ENCODE measurements at places on chromosomes 2 and 18. TPM values are rescaled to one million over a fixed set of nuclear protein-coding genes. Genes with fewer than 3 reads are reported as not detected.
A peak's percentile ranks its signal among the peaks of the same experiment; 100 is the strongest.

- no peak for DNase-seq
Observed at GRCh38 chr2:12803607-12804006, 86.9 kb downstream of the TRIB2 start.

DNA sequence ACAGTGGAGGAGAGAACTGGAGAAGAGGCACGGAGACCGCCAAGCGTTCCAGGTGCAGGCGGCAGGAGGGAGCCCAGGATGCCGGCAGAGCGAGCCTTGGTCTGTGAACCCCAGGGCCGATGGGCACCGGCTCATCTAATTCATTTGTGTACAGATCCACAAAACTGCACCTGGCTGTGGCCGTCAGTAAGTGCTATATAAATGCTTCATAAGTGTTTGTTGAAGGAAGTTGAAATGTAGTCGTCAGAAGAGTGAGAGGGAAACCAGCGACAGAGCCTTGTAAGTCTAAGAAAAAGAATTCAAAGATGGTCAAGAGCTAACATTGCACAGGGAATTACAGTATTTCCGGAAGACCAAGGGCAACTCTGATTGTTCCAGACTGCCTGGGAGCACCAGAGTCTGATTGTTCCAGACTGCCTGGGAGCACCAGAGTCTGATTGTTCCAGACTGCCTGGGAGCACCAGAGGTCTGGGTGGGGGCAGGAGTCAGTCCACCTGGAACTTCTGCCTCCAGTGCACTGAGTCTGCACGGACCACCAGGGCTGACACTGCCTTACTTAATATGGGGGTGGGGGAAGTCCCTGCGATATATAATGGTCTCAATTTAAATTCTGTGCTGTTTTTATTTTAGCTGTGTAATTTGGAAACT lies 112.3 kb downstream of the BCL2 start:
- DNase-seq, result no peak

GRCh38 chr2:187783446-187783845 lies 229.2 kb upstream of the TFPI start:
- no peak for DNase-seq

DNA sequence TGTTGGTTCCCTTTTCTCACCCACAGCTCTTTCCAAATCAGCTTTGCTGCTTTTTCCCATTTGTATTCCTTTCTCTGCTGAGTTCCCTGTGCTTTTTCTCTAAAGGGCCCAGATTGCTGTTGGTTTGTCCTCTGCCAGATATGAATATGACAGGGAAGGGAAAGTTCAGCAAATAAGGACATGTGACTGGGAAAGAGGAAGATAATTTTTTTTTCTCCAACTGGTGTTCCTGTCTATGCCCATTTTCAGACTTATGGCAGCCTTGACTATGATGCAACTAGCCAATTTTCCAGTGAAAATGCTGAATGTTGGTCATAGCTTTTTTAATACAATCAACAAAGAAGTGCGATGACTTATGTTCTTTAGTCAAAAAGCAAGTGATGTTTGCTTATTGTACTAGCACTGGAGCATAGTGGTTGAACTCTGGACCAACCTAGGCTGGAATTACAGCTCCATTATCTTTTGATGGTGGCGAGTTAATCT lies 7.7 kb downstream of the MDH1 start:
- DNase-seq, result no peak

GRCh38 chr2:195027947-195028346 lies 629.1 kb upstream of the SLC39A10 start:
- no peak for DNase-seq

GRCh38 chr2:234483568-234484251 lies 13.2 kb downstream of the ARL4C start:
- peak; percentile 96 for DNase-seq

GRCh38 chr2:45397292-45397691 lies 213.8 kb downstream of the SRBD1 start:
- no peak for DNase-seq

DNA sequence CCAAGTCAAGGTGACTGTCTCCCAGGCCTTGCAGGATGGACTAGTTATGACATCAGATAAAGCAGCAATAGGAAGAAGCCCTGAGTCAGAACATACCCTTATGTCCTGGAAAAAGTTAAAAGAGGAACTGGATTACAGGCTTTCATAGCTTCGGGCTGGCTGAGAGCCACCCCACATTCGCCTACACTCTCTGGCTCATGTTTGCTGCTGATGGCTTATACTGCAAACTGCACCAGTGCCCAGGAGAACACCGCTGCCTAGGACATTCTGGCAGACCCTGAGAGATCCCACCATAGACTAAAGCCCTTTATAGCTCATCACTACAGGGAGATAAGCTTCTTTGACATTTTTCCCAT lies 20.3 kb downstream of the SLC8A1 start:
- DNase-seq, result no peak

DNA sequence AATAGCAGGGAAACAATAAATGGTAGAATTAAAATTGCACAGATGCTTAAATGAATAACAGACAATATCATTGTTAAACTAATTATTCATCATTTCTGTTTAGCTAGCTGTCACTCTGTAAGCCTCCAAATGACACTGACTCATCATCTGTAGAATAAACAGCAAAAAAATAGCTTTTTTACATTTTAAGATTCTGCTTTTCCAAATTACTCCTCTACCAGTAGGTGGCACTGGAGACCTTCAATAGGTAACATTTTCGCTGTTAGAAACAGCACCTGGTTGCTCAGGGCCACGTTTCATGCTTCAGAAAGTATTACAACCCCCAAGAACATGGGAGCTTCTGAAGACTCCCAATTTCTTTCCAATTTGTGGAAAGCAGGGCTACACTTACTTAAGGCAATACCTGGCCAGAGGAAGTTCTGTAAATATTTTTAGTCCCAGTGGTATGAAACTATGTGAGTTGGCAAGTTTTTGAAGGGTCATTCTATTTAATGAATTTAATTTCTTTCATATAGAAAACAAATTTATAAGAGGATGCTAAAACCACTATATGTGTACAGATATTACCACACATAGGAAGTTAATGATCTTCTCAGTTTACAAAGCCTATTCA lies 45.4 kb downstream of the TTN start:
- peak; percentile 44 for DNase-seq

DNA sequence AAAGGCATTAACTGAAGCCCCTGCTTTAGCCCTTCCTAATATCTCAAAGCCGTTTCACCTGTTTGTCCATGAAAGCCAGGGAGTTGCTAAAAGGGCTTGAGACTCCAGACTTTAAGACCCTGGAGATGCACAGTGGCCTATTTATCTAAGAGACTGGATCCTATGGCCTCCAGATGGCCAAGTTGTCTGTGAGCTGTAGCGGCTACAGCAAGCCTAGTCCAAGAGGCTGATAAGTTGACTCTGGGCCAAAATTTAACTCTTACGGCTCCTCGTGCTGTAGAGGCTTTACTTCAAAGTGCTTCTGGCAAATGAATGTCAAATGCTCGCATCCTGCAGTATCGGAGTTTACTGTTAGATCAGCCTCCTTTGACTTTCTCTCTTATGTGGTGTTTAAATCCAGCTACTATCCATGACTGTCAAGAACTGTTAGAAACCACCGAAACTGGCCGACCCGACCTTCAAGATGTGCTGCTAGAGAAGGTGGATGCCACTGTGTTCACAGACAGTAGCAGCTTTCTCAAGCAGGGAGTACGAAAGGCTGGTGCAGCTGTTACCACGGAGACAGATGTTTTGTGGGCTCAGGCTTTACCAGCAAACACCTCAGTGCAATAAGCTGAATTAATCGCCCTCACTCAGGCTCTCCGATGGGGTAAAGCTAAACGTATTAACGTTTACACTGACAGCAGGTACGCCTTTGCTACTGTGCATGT lies 336.7 kb upstream of the CNTNAP5 start:
- no peak for DNase-seq

DNA sequence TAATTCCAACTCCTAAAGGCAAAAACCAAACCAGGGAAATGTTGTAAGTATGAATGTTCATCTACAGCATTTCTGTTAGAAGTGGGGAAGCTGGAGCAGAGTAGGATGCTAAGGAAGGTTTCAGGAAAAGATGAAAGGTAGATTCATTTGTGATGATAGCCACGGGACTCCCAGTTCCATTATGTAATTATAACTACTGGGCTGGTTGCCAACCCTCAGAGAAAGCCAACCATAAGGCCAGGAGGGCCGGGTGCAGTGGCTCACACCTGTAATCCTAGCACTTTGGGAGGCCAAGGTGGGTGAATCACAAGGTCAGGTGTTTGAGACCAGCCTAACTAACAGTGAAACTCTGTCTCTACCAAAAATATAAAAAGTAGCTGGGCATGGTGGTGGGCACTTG lies 288.9 kb upstream of the ETAA1 start:
- no peak for DNase-seq

GRCh38 chr2:225171350-225171749 lies 129.1 kb upstream of the DOCK10 start:
- DNase-seq, result no peak

DNA sequence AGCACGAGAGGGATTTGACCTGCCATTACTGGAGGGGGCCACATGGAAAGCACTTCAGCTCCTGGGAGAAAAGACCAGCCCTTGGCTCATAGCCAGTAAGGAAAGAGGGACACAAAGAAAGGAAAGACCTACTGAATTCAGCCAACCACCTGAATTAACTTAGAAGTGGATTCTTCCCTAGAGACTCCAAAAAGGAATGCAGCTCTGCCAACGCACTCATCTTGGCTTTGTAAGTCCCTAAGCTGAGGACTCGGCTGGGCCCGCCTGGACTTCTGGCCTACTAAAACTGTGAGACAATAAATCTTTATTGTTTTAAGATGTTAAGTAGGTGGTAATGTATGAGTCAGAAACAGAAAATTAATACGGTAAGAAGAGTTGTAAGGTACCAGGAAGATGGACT lies 11.5 kb downstream of the ATF2 start:
- DNase-seq, result no peak

DNA sequence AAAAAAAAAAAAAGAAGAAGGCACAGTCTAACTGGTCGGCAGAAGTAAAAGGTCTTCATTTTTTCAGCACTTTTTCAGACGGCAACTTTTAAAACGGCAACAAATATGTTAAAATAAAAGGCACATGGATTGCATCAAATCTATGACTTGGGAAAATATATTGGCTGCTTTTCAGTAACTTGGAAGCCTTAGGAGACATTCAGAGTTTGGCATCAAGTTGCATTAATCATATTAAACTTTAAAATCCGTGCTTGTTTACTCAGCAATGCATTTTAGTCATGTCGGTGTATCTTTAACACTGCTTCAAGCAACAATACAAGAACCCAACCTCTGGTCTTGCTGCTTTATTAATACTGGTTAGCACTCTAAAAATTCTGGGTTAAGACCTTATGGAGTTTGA lies 111.1 kb downstream of the MEP1B start:
- DNase-seq, result no peak

GRCh38 chr18:62182220-62182619 lies 4.6 kb downstream of the PIGN start:
- no peak for DNase-seq

DNA sequence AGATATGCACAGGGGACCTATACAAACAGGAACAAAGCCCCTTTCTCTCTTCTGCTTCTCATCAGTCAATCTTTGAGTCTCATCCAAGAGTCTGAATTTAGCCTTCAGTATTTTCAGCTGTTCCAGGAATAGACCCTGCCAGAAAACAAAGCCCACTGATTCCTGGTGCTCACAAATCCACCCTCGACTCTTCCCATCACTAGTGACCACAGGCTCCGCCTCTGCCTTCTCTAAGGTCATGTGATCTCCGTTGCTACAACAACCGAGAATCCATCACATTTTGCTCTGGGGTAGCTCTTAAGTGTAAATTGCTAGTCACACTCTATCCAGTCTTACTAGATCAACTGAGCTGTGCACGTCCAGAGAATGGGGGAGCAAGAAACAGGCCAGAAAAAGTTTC lies 46.4 kb upstream of the SPTBN1 start:
- no peak for DNase-seq

DNA sequence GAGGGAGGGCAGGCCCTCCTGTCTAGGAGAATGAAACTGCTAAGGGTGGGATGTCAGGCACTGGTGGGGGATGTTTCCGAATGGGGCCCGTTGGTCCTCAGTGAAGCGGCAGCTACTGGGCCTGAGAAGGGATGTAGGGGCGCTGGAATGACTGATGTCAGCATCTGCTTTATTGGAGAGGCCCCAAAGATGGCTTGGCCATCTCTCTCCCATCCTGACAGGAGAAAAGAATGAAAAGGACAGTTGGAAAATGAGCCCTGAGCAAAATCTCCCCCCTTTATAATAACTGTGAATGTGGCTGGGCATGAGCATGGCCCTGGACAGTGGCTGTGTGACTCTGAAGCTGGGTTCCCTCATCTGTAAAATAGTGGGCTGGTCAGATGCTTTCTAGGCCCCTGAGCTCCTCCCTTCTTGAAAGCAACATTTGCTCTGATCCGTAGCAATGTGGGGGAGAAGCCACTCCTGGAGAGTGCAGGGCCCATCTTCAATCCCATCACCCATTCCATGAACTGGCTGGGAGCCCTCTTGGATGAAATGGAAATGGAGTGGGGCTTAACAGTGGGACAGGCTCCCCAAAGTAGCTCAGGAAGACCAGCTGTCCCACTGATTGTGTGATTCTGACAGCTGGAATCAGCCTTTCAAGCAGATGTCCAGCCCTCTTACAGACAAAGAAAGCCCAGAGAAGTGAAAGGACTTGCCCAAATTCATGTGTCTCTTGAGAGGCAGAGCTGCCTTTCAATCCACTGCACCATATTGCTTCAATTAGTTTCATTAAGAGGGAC lies 232.7 kb upstream of the SMAD2 start:
- no peak for DNase-seq

- DNase-seq, result no peak
Observed at GRCh38 chr2:42249284-42249683, 80.1 kb downstream of the EML4 start.

Gene DNAH6
- total RNA-seq, result 0.85 TPM

Gene TXNDC2
- total RNA-seq, result not detected

Gene CARF
- total RNA-seq, result 8.2 TPM
